ENCODE measurements at places on chromosomes 1 and 21.

- DNase-seq = no peak
These were observed 1.1 kb upstream of the LBR start for GRCh38 chr1:225428881-225429455.

- DNase-seq = no peak
These were observed 27.5 kb downstream of the TRIM45 start for GRCh38 chr1:117093870-117094621.

DNA sequence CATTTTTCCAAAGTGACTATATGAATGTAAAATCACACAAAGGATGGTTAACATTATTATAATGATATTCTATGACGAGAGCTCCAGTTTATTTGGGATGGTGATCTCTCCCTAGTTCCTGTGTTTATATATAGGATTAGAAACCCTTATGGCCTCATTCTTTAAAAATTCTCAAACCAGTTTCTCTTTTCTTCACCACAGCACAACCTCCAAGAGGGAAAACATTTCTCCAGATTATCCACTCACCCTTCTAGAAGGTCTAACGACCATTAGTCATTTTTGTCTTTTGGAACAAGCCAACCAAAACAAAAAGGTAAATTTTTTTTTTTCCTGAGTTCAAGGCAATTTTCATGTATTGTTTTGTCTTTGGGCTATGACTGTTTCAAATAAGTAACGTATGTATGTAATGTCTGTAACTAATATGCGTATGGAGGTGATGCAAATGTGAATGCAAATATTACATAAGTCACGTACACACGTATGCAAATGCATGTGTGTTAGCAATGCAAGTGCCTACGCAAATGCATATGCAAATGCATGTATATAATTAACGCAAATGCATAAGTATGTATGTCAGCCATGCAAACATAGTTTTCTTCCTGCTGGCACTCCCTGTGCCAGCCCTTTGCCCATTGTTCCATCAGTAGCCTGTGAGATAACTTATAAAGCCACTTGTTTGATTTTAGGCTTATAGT lies 72.5 kb upstream of the MORC3 start:
- no peak for DNase-seq

DNA sequence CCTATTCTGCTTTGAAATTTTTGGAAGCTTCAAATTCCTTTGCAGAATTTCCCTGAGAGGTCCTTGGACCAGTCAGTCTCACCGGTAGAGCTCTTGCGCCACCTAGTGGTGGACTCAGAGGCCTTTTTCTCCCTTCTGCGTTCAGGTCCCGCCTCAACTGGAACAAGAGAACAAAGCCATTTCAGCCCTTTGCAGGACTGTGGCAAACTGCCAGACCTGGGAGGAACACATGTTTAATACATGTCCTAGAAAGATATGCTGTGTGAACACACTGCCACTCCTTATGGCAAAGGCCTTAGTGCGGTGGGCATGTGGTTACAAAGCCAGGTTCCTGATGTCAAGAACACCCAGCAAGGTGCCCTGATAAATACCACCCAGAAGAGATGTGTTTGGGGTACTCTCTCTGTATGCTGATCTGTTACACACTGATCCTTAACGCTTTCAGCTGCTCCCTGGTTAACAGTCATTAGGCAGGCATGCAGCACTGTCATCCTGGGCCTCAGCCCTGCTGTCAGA lies 82.2 kb upstream of the SSX2IP start:
- peak; percentile 68 for DNase-seq

DNA sequence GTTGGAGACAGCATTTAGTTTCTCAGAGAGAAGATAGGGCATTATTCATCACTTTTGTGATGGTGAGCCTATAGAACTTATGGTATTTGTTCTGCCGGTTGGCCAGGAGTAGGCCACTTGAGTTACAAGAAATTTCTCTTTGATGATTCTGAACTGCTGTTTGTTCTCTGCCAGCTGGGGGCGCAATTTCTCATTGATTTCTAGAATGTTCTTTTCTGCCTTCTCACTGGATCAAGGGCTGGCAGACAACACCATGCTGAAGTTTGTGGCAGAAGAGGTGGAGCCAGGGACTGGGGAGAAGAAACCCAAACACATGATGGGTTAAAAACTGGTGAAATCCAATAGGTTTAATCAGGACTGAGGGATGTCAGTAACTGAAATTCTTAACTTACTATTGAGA lies 360.6 kb downstream of the FAM72C start:
- no peak for DNase-seq

Data from HL-60 (cell line).